Nephron progenitor cell (in vitro differentiated cells): ENCODE measurements at places on chromosomes 6 and 20.

DNA sequence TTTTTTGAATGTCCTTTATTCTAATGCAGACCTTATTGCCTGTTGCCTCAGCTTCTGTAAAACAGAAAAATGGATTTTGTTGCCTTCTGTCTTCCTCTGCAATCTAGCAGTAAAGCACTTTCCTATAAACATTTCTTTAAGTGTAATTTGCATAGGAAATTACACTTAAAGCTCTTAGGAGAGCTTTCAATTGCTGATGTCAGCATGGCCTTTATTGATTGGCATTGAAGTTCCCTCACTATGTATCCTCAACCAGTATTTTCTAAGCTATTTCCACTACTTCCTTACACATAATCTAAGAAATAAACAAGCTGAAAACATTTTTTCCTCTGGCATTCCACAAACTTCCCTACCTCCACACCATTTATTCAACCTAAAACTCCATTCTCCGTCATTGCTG, 22.3 kb downstream of the ADGRG6 start:
- no peak for DNase-seq

- peak; percentile 30 for DNase-seq
These were observed at the start of gene MC3R for GRCh38 chr20:56247954-56248782. Gene MC3R, plus strand, starts transcription at chr20:56248732. Its CDS starts 112 bp downstream, at chr20:56248844.

DNA sequence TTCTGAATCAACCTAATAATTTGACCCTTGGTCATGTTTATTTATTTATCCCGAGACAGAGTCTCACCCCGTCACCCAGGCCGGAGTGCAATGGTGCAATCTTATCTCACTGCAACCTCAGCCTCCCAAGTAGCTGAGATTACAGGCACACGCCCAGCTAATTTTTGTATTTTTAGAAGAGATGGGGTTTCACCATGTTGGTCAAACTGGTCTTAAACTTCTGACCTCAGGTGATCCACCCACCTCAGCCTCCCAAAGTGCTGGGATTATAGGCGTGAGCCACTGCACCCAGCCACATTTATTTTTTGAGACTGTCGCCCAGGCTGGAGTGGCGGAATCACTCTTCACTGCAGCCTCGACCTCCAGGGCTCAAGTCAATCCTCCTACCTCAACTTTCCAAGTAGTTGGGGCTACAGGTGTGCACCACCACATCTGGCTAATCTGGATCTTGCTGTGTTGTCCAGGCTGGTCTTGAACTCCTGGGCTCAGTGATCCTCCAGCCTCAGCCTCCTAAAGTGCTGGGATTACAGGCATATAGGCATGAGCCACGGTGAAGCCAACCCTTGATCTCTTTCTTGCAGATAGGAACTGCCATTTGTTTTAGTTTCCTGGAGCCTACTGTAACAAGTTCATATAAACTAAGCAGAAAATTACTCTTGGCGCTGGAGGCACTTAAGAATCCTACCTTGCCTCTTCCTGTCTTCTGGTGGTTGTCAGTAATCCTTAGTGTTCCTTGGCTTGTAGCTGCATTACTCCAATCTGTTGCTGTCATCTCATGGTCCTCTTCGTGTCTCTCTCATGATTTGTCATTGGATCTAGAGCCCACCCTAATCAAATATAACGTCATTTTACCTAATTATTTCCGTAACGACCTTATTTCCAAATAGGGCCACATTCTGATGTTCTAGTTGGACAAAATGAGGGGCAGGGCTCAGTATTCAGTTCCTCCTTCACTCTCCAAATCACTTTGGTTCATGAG, 2.3 kb downstream of the RPS18 start:
- DNase-seq, result no peak

DNA sequence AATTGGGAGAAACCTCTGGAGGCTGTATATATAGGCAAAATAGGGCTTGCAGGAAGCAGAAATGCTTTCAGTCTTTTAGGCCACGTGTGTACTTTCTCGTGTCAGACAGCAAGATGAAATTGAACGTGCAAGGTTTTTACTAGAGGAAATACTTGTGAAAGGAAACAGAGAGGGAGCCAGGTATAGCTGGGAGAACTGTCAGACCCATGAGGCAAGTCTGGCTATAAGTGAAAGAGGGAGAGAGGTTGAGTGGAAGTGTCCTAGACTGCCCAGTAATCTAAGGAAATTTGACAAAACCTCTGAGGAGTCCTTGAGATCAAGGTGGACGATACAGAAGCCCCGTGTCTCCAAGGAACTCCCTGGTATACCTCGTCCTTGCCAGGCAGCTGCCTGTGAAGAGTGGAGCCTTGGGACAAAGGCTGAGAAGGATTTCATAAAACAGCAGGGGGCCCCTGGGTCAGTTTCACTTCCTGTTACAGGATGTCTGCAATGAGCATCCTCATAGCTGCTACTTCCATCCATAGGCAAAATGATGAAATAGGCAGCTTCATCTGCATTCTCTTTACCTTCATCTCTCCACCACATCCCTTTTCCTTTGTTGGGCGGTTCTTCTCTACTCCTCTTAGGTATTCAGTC, 114.4 kb upstream of the MAP3K7 start:
- DNase-seq, result peak; percentile 25

GRCh38 chr20:19583532-19584175, 174.4 kb upstream of the RIN2 start:
- DNase-seq, result peak; percentile 91

GRCh38 chr6:169783401-169783800, 32.0 kb downstream of the ERMARD start:
- DNase-seq, result no peak

DNA sequence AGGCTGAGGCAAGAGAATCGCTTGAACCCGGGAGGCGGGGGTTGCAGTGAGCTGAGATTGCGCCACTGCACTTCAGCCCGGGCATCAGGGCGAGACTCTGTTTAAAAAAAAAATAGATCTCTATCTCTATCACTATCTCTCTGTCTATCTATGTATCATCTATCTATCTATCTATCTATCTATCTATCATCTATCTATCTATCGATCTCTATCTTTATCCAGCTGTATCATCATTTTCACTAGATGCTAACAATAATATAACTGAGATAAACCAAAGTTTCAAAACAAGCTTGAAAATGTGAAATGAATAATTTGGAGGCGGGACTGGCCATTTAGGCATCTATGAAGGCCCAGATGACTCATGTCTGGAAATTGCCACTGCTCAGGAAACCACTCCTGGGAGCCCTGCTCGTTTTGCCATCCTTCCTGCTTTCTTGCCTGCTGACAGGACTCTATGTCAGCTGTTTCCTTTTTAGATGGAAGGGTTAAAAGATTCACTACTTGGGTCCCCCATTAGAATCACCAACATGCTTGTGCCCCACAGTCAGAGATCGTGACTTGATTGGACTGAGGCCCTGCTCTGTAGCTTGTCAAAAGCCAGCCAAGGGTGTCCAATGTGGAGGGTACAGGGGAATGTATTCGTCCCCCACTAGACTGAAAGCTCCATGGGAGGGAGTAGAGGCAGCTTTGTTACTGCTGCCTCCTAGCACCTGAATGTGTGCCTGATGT, 61.7 kb downstream of the UTRN start:
- DNase-seq, result no peak

- no peak for DNase-seq
These were observed 185.3 kb downstream of the OGFRL1 start for GRCh38 chr6:71473926-71474325.

- DNase-seq, result no peak
These were observed 74.8 kb downstream of the TULP4 start for GRCh38 chr6:158387036-158387435.

DNA sequence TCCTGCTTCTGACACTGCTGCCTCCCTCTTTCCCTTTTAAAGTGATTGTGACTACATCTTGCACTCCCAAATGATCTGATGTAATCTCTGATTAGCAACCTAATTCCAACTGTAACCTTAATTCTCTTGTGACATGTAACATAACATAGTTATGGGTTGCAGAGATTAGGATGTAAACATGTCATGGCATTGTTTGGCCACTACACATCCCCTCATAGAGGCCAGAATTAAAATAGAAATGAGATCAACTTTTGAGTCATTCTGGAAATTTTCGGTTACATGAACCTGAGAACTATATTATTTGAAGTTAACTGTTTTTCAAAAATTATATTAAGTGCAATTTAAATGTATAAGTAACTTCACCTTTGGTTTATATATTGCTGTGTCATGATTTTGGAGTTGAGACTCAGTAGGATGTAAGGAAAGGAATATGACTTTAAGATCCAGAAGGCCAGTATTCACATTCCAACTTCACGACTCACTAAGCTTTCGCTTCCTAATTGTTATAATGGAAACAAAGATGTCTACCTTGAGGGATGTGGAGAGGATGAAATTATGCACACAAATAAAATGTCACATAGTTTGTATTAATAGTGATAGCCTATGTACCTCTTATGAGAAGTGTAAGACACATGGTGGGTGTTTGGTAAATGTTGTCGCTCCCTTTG, 611.9 kb upstream of the MAP3K7 start:
- DNase-seq, result no peak

- no peak for DNase-seq
These were observed 1.0 kb upstream of the HFE start for GRCh38 chr6:26086211-26086610.

- peak; percentile 31 for DNase-seq
These were observed 89.0 kb downstream of the SLX4IP start for GRCh38 chr20:10524034-10524476.

- DNase-seq, result no peak
These were observed 13.2 kb downstream of the RNF146 start for GRCh38 chr6:127279815-127280214.

DNA sequence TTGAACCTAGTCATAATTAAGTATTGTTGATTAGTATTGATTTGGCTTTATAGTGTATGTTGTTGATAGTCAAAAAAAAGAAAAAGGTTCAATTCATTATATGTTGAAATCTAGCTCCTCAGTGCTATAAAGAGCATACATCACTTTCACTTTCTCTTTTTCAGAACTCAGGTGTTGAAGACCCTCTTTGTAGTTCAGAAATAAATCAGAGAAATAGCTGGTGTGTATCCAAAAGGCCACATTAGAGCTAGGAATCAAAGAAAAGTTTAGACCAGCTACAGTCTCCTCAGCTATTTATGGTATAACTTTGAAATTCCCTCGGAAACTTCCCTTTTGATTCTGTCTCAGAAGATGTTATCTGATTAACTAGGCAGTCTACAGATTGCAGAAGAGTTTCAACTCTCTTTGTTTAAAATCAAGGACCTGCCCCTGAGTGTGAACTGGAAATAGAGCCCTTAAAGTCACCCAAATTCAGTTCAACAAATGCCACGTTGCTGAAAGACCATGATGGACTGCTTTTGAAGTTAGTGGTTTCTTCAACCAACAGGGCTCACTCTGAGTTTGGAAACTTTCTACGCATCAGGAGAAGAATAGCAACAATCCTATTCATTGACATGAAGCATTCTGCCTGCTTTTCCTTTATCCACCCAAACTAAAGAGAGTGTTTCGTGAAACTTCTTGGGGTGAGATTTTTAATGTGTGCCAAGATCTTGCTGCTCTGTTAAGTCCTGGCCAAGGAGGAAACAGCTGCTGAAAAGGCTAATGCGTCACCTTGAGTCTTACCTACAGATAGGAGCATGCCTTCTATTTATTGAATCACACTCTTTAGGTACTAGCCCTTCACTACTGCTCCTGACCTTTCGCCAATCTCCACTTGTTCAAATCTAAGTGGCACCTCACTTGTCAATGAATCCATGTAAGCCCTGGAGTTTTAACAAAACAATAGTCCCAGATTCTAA, 111.7 kb downstream of the TNFRSF21 start:
- no peak for DNase-seq

DNA sequence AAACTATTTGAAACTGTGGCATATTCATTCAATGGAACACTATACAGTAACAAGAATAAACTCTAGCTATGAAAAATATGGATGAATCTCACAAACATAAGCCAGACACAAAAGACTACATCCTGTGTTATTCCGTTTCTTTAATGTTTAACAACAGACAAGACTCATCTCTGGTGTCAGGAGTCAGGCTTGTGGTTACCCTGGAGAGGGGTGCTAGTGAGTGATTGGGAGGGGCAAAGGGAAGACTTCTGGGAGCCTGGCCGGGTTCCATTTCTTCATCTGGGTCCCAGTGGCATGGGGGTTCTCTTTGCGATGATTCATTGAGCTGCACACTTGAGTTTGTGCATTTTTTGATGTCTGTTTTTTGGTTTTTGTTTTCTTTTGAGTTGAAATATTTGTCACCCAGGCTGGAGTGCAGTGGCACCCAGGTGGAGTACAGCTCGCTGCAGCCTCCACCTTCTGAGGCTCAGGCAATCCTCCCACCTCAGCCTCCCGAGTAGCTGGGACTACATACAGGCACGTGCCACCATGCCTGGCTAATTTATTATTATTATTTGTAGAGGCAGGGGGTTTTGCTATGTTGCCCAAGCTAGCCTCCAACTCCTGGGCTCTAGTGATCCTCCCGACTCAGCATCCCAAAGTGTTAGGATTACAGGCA, 21.2 kb upstream of the TTPAL start:
- DNase-seq, result no peak

DNA sequence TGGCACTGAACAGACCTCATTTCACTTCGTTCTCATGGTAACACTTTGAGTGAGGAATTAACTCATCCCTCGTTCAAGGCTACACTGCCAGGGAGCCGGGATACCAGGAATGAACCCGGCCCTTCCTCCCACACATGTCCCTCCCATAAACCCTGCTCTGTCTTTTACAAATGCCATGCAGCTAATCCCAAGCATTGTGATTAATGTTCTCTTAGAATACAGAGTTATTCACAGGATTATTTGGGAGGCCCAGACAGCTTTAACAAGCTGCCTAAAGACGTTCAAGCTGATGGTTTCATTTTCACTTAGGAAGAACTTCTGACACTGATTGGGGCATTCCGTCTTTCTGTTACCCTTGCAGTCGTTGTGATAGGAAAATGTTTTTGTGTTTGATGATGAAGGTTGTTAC, 42.5 kb upstream of the CD83 start:
- peak; percentile 20 for DNase-seq

DNA sequence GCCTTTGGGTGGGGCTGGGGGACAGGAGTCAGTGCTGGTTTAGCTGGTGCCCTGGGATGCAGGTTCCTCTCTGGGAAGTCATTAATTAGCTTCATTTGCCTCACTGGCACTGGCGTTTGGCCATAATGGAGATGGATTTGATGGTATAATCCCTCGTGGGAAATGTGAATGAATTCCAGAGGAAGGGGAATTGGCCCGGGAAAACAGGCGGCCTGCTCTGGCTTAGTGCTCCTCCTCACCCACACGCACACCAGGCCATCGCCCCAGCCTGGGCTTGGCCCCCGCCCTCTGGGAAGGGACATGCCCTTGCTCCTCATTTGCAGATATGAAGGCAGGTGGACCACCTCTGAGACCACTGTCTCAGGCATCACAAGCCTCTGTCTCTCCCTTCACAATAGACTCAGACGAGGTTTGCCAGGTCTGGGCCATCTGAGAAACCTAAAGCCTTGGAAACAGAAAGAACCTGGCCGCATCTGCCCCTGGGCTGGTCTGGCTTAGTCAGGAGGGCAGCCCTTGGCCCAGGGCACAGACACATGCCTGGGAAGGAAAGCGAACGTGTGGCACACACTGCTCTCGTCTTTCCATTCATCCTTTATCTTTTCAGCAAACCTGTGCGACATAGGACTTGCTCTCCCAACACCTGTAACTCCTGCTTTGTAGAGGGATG, 199.2 kb upstream of the CDH4 start:
- no peak for DNase-seq

- no peak for DNase-seq
These were observed 23.7 kb upstream of the ZC3H12D start for GRCh38 chr6:149508485-149508884.
